ENCODE measurements at places on chromosomes 13 and 19.
A peak's percentile ranks its signal among the peaks of the same experiment; 100 is the strongest.

DNA sequence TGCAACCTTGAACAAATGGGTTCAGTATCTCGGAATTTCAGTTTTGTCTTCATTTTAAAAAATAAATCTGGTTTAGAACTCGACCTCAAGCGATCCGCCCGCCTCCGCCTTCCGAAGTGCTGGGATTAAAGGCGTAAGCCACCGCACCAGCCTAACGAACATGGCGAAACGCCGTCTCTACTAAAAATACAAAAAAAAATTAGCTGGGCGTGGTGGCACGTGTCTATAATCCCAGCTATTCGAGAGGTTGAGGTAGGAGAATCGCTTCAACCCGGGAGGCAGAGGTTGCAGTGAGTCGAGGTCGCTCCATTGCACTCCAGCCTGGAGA lies 571 bp downstream of the ZNF302 start:
- no peak for DNase-seq

DNA sequence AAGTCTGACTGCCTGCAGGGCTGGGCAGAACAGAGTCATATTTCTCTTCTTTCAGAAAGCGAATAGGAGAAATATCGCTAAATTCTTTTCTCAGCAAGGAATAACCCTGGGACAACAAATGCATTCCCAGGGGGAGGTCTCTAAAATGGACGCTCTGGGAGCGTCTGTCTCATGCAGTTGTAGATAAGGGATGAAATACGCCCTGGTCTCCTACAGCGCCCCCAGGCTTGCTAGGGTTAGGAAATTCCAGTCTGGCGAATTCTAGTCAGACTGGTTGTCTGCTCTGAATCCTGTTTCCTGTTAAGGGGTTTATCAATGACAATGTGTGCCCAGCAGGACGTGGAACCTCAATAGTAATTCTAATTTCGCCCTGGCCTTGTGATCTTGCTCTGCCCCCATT lies 1214.1 kb downstream of the DIAPH3 start:
- no peak for DNase-seq

GRCh38 chr19:34178274-34178610 lies 5.9 kb downstream of the LSM14A start:
- peak; percentile 36 for DNase-seq

- DNase-seq: no peak
Measured at GRCh38 chr13:89865164-89866064, 1482.1 kb upstream of the MIR17HG start.

DNA sequence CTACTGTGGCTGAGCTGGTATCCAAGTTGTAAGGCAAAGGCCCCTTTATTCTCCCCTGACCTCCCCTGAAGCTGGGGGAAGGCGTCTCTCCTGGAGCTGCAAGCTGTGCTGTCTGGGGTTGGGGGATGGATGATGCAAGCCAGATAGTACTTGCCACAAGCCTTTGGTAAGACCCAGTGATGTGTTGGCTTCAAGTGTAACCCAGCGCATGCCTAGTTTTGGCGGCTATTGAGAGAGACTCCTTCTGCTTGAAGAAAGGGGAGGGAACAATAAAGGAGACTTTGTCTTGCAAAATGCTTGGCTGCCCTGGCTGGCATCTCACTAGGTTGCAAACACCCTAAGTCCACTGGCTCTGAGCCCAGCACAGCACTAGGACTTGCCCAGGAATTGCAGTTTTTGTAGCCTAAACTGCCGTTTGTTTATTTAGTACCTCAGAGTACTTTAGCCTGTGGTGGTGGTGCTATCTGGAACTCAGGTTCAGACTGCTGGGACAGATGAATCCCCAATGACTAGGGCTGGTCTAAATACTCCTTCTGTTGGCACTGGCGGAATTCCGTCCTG lies 108.2 kb downstream of the TNFSF13B start:
- DNase-seq: no peak

DNA sequence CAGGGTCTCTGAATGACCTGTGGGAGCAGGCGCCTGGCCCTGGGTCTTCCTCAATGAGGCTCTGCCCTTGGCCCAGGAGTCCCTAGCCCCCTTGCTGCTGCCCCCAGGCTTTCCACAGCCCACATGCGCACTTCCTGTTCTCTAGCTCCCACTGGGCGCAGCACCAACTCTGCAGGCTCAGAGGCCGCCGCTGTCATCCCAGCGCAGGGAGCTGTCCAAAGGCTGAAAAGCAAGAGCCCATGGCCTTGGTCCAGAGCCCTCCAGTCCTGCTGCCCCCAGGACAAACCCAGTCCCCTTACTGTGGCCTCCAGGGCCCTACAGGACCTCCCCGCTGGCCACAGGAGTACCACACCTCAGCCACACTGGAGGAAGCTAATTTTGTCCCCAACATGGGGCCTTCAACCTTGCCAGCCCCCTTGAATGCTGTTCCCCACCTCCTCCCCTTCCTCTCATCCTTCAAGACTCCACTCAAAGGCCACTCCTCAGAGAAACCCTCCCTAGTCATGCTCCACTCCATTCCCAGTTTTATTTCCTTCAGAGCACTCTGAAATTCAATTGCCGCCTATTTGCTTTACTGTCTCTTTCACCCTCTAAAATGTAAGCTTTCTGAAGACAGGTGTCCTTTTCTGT lies 8.0 kb upstream of the POU2F2 start:
- DNase-seq: no peak

DNA sequence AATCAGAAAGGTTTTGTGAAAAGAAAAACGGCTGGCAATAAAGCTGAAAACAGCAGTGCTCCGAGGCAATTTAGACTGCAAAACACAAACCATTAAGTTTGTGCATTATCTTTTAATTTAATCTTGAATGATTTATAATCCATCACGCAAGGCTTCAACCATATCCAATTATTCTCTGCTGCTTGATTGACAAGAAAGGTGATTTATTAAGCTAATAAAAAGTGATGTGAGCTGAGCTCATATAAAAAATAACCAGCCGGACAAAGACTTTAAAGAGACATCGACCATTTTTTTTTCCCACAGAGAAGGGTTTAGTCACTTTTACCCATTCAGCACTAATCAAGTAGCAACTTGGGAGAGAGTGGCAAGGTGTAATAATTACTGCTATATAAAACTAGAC lies 33.6 kb downstream of the TSHZ3 start:
- DNase-seq: no peak

GRCh38 chr13:73782450-73783449 lies 351.5 kb downstream of the KLF12 start:
- DNase-seq: no peak

GRCh38 chr13:44196196-44196751 lies 177.3 kb upstream of the SERP2 start:
- DNase-seq: no peak

- no peak for DNase-seq
Measured at GRCh38 chr13:24005755-24006281, 108.5 kb upstream of the C1QTNF9B start.

DNA sequence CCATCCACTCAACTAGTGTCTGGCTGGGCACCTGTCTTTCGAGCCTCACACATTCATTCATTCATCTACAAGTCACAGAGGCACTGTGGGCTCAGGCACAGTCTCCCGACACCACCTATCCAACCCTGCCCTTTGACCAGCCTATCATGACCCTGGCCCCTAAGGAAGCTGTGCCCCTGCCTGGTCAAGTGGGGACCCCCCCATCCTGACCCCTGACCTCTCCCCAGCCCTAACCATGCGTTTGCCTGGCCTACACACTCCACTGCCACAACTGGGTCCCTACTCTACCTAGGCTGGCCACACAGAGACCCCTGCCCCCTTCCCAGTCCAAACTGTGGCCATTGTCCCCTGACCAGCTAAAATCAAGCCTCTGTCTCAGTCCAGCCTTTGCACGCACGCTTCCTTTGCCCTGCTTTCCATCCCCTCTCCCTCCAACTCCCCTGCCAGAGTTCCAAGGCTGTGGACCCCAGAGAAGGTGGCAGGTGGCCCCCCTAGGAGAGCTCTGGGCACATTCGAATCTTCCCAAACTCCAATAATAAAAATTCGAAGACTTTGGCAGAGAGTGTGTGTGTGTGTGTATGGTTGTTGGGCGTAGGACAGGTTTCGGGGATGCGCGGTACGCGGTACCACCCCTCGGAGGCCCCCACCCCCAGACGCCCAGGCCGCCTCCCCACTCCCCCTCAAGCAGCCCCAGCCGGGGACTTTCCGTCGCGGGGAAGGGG lies 404 bp upstream of the IL27RA start:
- peak; percentile 81 for DNase-seq

DNA sequence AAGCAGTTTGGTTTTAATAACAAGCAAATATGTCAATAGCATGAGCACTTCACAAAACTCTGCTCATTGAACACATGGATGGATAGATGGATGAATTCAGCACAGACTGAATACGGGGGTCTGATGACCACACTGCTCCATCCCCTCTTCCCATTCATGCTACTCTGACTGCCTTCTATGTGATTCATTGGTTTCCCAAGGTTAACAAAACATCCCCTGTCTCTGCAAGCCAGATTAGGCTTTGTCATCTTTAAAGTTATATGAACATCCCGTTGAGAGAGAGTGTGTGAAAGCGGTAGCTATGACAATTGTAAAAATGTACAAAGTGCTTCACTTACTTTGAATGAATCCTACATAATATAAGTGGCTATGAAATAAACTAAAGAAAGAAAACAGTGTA lies 252.5 kb downstream of the OXGR1 start:
- DNase-seq: no peak

DNA sequence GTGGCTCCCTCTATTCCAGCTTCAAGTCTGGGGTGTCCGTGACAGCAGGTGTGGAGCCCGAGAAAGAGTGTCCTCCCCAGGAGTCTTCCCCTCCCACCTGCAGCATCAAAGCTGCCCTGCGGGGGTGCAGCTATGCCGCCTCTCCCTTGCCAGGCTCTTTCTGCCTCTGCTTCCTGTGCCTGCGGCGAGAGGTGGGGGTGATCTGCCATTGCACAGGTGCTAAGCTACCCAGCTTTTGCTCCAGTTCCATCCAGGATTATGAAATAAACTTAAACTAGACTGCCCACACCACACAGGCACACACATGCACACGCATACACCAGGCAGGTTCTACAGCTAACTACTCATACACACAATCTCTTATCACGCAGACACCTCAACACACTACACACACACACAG lies 104.7 kb upstream of the CLDN10 start:
- no peak for DNase-seq

DNA sequence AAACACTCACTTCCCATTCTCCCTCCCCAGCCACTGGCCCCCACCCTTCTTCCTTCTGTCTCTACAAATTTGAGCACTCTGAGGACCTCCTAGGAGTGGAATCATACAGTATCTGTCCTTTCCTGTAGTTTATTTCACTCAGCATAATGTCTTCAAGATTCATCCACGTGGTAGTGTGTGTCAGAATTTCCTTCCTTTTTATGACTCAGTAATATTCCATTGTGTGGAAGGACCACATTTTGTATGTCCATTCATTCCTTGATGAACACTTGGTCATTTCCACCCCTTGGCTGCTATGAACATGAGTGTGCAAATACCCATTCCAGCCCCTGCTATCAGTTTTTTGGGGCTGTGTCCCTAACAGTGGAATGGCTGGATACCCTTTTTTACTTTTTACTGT lies 9.8 kb downstream of the KLF2 start:
- no peak for DNase-seq

- no peak for DNase-seq
Measured at GRCh38 chr13:75425216-75426009, 56.6 kb downstream of the TBC1D4 start.

- DNase-seq: no peak
Measured at GRCh38 chr13:40609972-40610726, 56.3 kb downstream of the FOXO1 start.

GRCh38 chr13:48661107-48661506 lies 7.4 kb downstream of the CYSLTR2 start:
- no peak for DNase-seq

GRCh38 chr13:25807562-25807961 lies 244.3 kb downstream of the SHISA2 start:
- no peak for DNase-seq

- no peak for DNase-seq
Measured at GRCh38 chr19:2584002-2584401, 108.1 kb downstream of the GADD45B start.

DNA sequence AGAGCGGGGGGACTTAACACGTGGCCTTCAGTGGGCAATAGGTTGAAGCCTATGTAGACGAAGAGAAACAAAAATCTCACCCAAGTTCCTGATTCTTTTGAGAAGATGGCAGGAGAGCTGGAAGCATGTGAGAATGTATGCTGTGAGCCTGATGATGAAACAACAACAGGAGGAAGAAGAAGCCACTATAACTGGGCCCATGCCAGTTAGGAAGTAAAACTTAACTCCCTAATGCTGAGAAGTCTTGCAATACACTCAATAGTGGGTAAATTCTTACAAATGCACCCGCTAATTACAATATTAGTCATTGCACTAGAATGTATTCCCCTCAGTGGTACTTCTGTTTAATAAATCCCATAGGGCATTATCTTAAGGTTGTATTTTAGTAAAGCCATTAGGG lies 9.1 kb downstream of the PCDH17 start:
- no peak for DNase-seq

Measured in CD4-positive, alpha-beta T cell treated with Interferon alpha-2 for 1 hour (primary cell).